ENCODE measurements at places on chromosomes 1 and 21.

- peak; percentile 87 for DNase-seq
Measured at GRCh38 chr1:235999259-235999925, 65.5 kb downstream of the NID1 start.

DNA sequence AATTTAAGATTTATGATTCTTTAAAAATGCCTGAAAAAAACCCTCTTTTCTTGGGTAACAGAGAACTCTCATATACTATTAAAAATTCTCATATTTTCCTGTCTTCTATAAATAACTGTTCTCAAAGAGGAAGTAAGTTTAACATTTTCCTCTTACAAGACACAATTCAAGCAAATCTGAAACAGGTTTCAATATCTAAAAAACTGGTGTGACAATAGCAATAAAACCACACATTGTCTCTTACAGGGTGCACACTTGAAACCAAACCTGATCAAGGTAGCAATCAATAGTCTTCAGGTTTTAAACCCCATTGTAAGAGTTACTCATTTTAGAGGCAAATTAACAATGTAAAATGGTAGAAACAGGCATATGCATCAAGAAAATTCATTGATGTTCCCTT, 28.0 kb downstream of the FUBP1 start:
- DNase-seq = no peak

GRCh38 chr1:55313903-55314302, 98.7 kb upstream of the USP24 start:
- no peak for DNase-seq

GRCh38 chr1:87300628-87301027, 28.1 kb upstream of the LMO4 start:
- no peak for DNase-seq

- DNase-seq = no peak
Measured at GRCh38 chr1:29498126-29499103, 262.1 kb downstream of the PTPRU start.

DNA sequence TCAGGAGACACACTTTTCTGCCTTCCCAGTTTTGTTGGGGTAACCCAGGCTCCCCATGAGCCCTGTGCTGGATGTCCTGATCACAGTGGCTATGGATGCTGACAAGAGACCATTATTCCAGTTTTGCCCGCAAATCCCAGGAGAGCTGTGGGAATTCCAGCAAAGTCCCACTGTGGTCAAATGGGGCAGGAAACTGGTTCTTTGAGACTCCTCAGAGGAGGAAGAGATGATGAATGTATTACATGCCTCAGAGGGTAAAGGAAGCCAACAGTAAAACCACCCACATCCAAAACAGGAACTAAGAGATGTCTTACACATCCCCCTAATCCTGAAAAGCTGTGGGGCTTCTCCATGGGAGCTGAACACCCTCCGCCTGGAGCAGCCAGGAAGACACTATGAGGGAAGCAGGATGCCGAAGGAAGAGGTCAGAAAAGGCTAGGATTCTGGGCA, 12.8 kb upstream of the MPZL1 start:
- DNase-seq = no peak

DNA sequence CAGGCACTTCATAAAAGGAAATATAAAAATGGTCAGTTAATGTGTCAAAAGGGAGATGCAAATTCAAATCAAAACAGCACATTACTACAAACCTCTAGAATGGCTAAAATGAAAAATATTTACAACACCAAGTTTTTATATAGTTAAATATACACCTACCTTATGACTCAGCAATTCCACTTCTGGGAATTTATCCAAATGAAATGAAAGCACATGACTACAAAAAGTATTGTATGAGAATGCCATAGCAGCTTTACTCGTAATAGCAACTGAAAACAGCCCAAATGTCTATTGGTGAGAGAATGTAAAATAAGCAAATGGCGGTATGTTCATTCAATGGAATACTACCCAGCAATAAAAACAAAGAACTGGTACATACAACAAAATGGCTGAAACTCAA, 175.8 kb upstream of the SPAG17 start:
- DNase-seq = no peak

DNA sequence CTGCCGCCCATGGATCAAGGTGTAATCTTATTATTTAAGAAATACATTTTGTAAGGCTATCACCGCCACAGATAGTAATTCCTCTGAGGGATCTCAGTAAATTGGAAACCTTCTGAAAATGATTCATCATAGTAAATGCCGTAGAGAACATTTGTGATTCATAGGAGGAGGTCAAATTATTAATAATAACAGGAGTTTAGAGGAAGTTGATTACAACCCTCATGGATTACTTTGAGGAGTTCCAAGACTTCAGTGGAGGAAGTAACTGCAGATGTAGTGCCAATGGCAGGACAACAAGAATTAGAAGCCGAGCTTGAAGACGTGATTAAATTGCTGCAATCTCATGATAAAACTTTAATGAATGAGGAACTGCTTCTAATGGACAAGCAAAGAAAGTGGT, 280.1 kb downstream of the PTPRC start:
- DNase-seq = no peak

DNA sequence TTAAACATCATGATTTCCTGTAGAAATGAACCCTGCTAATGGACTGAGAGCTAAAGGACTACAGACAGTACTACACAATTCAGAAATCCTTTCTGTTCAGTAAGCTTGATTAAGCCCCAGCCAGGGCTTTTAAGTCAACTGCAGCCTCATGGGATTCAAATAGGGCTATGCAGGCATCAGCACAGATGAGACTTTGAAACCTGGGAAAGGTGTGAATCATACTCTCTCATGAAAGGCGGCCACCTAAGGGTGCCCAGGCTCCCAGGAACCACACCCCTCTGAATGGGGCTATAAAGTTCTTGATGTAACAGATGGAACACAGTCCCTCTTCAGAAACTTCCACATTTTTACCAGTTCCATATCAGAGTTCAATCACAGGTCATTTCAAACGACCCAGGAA, 7.6 kb downstream of the SIPA1L2 start:
- no peak for DNase-seq

DNA sequence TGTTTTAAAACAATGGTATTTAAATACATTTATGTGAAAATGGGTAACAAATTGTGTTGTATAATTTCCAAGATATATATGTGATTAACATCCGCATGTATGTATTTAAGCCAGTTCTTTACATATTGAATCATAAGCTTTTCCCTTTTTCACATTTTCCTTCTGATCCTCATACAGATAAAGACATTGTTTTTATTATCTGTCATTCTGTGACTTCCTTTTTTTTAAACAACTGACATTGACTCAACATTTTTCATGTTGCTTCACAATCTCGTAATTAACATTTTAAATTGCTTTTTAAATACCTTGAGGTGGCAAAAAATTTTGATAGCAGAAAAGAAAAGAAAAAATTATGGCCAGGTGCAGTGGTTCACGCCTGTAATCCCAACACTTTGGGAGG, 1.4 kb downstream of the STXBP3 start:
- DNase-seq = no peak
